Putamen (tissue), 1 donor: ENCODE measurements at places on chromosomes 7 and 10.

GRCh38 chr7:158782761-158783401 is 46.4 kb downstream of the ESYT2 start:
- no peak for DNase-seq

GRCh38 chr7:114925434-114925833 is 3.5 kb downstream of the MDFIC start:
- no peak for DNase-seq

DNA sequence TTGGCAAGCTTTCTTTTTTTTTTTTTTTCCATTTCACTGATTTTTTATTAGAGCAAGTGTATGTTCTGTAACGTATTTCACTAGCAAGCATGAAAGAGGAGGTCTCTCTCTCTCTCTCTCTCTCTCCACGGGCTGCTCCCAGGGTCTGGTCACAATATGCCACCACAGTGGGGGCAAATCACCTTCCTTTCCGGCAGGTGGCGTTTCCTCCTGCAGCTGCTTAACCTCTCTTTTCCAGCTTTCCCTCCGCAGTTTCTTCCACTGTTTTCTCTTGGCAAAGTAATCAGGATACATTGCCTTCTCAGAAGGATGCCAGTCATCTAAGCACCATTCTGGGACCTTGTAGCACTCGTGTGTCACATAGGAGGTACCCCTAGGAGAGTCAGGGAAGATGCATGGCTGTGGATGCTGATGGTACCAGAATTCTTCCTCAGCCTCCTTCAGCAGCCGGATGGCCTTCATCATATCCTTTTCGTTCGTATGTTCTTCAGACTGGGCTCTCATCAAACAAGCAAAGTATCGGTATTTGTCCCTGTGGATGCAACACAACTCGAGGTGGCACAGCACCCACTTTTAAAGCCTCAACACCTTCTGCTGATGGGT is 197.3 kb upstream of the PODXL start:
- DNase-seq: no peak

GRCh38 chr10:118729641-118730258 is 25.0 kb downstream of the CACUL1 start:
- peak; percentile 32 for DNase-seq

DNA sequence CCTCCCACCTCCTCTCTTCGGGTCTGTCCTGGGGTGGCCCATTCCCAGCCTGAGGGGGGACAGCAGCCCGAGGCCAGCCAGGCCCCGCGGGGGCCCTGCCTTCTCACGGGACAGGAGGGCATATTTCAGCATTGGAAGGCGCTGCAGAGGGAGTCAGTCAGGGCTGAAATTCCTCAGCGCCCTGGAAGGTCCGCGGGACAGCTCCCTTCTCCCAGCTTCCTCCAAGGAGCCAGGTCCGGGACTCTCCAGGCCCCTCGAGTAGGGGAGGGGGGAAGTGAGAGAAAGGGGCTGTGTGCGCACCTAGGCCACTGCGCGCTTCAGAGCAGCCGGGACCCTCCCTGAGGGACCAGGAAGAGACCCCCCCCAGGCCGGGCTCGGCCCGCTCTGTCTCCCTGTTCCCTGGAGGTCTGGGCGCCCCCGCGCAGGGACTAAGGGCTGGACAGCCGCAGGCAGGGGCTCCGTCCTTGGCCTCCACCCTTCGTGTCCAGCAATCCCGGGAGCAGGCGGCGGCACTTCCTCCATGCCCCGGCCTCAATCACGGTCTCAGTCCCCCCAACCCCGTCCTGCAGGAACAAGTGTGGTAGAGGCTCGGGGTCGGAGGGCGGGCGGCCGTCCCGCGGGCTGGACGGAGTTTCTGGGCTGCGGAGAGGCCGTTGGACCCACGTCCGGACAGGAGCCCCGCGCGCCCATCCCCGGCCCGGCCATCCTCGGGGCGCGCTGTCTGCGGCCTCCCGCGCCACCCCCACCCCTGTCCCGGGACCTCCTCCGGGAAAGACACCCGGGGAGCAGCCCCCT is 6.0 kb upstream of the ELFN1 start:
- no peak for DNase-seq

- DNase-seq: no peak
These were observed 944.4 kb upstream of the ZNF722 start for GRCh38 chr7:63054191-63054661.

- no peak for DNase-seq
These were observed 3.7 kb upstream of the CXCL12 start for GRCh38 chr10:44388641-44389040.

DNA sequence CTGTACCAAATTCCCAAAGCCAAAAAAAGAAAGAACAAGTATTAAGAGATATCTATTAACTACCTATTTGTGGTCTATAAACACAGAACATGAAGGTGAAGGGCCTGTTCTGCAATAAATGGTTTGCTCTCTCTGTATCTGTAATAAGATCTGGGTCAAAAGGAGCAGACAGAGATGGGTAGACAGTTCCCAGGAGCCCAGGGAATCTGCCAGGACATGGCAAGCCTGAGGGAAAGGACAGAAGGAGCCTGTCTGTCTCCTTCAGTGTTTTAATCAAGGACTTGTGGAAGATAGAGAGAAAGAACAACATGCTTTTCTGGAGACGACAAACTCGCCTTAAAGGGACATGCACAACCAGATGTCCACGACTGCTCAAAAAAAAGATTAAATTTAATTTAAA is 165.7 kb downstream of the ELMO1 start:
- DNase-seq: no peak

DNA sequence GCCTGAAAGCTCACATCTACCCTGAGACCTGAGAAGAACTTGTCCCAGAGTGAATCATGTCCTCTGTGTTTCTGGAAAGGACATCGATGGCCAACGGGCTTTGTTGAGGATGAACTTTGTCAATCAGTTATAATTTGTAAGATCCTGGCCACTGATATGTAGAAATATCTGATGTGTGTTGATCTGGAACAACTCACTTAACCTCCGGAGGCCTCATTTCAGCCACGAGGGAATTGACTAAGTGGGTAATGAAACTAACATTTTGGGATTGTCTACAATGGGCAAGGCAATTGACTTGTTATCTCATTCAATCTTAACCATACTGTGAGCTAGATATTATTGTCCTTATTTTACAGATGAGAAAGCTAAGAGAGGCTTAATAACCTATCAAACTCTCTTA is 468.1 kb upstream of the NRP1 start:
- no peak for DNase-seq

DNA sequence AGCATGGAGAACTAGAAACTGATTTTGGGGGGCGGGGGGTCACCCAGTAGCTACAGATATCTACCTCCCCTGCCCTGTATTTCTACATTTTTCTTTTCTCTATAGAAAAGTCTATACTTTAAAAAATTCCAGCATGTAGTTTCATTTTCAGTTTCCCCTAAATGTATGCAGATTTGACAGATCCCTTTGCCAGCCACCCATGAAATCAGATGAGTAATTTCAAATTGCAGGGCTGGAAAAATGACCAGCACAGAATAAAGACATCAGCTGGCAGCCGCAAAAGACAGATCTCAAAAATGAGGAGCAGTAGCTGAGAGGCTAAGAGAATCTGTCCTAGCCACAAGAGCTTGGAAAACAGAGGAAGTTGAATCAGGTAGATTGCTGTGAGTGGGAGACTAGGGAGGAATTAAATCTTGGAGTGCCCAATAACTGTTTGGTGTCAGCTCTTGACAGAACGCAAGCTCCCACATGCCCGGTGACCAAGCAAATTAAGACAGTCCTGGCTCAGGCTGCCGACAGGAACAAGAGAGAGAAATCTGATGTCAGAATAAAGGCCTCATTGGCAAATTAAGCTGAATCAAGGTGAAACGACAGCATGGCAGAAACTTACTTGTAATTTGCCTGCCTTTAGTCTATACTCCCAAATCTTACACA is 24.5 kb downstream of the ADRB1 start:
- DNase-seq: no peak

- DNase-seq: no peak
These were observed 210.2 kb upstream of the CTBP2 start for GRCh38 chr10:125370578-125370977.

- peak; percentile 86 for DNase-seq
These were observed 26.0 kb downstream of the ASB4 start for GRCh38 chr7:95511716-95512260.

- DNase-seq: no peak
These were observed 14.1 kb upstream of the MKX start for GRCh38 chr10:27759483-27760272.
